ENCODE measurements at places on chromosomes 6 and 20.

DNA sequence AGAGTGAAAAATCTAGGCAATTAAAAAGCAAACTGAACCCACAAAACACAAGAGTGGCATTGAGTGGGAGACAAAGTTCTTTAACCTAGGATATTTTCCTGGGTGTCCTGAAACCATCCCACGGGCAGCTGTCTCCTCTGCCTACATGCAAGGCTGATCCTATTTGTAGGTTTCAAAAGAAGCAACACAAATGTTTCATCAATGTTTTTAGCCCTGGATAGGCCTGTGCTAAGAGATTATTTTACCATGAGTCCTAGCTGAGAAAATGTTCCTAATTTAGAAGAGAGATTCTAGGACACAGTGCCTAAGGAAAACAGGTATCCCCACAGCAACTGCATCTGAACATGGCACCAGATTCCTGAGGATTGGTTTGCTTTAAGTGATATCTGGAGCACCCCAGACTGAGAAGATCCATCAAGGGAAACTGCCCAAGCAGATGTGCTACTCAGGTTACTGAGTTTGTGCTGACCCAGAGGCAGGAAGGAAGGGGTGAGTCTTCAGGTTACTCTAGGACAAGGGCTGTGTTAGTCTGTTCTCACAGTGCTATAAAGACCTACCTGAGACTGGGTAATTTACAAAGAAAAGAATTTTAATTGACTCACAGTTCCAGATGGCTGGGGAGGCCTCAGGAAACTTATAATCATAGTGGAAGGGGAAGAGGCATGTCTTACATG is 111.6 kb upstream of the UST start:
- DNase-seq: peak; percentile 46

- no peak for DNase-seq
These were observed 41.0 kb downstream of the TRAM2 start for GRCh38 chr6:52535711-52536423.

GRCh38 chr6:72825315-72825911 is 203.5 kb downstream of the KCNQ5 start:
- no peak for DNase-seq

DNA sequence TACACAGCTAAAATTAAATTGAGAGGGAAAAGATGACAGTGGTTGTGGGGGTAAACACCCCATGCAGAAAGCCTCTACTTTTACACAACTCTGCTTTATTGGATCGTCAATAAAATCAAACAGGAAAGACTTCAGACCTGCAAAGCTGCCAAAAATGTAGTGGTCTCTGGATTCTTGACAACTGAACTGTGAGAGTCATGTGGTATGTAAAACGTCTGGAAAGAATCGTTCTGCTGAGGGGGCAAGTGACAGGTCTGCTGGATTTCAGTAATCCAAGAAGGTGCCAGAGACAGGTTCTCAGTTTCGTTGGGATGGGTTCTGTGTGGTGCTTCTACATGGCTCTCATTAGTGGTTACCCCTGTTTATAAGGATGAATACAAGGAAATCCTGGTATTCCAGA is 63.3 kb downstream of the TSPYL4 start:
- no peak for DNase-seq

GRCh38 chr6:8557014-8557748 is 121.8 kb upstream of the SLC35B3 start:
- no peak for DNase-seq

- DNase-seq: no peak
These were observed 61.6 kb upstream of the TNFRSF21 start for GRCh38 chr6:47371139-47371869.

GRCh38 chr6:71209626-71210025 is 79.0 kb upstream of the OGFRL1 start:
- no peak for DNase-seq

DNA sequence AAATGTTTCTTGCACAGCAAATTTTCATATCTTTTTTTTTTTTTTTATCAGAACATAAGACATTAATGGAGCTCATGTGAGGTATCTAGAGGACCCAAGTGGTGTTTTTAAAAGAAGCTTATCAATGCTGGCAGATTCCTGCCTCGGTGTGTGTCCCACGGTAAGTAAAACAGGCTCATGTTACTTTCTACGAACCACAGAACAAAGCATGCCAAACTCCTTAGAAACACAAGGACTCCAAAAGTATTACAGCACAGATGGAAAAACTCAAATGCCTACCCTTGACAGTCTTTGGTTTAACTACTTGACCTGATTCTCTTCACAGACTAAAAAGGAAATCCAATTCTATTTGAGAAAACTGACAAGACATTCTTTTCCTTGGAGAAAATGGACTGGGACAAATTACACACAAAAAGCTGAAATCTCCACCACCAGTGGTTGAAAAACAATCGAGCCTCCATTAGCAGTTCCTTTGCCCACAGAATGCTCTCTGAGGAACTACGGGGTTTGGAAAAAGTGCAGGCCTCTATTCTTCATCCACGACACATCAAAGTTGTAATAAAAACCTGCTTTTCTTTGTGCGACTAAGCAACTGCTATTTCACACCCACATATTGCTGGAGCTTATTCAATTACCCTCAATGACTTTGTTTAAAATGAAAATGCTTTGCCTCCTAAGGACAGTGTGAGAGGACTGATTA is 5.4 kb downstream of the METTL24 start:
- DNase-seq: no peak

GRCh38 chr6:41548098-41548840 is 2.1 kb downstream of the FOXP4 start:
- no peak for DNase-seq

GRCh38 chr6:127192911-127193541 is 73.6 kb upstream of the RNF146 start:
- no peak for DNase-seq

GRCh38 chr20:61727761-61728160 is 337.9 kb downstream of the TAF4 start:
- DNase-seq: no peak

Data from hippocampal formation (tissue), 2 donors.